ENCODE measurements at places on chromosomes 5 and 9.
A peak's percentile ranks its signal among the peaks of the same experiment; 100 is the strongest.

DNA sequence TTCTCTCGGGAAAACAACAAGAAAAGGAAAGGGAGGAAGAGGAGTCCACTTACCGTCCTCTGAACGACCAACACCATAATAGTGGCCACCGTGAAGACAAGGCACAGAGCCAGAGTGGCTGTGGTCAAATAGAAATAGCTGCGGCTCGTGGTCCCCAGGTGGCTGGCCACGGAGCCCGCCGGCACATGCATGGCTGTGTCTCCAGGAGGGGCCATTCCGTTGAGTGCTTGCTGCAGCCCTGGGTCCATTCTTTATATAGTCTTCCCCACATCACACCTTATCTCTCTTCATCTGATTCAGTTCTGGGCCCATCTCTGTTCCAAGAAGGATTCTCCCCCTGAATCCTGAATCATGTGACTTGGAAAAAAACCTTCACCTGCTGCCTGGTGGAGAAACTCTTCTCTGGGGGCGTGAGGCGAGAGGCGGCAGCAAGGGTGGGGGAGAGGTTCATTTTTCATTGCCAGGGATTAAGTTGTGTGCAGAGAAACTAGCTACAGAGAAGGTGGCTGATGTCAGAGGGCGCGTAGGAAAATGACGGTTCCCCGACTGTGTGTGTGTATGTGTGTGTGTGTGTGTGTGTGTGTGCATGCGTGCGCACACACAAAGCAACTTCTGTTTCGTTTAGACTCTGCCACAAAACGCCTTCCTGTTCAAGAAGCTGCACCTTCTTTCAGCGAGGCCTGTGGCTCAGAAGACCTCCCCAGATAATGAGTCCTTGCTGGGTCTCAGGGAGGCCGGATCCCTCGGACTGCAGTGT is at the start of gene TNFSF8:
TSS of gene TNFSF8 (minus strand) at position 536 of the 757 bp plus-strand sequence. CDS start at position 248, 288 bp downstream.
- no peak for DNase-seq

GRCh38 chr9:20353931-20354652 is 268.2 kb downstream of the MLLT3 start:
- DNase-seq, result no peak

DNA sequence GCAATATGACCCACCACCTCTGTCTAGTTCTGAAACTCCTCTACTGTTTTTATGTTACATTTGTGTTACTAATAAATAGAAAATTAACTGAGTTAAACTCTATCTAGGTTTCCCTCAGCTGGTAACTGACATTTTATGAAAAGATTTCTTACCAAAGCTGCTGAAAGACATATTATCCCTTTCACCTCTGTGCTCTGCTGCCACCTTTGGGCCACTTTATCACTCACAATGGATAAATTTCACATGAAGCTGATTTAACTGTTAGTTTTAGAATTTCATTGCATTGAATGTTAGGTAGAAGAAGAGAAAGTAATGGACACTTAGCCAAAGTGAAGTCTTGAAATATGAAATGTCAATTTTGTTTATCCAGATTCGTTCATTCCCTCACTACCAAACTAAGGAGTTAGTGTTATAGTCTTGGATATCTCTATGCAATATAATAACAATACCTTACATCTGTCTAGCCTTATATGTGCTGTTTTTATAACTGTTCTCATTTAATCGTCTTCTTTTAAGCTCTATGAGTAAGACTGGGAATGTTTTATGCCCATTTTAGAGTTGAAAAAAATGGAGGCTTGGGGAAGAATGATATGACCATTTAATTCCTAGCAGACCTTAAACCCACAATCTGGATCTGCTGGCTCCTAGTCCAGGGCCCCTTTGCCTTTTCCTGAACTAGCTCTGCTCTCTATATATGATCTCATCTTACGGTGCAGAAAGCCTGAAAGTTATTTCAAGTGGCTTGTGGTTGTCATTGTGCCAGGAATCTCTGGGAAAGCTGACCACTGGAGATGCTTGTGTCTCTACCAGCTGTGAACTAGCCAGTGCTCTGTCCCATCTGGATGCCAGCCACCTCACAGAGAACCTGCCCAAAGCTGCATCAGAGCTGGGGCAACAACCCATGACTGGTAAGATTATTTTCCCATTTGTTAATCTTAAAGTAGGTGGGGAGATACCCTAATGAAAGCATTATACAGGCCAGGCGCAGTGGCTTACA is 97.1 kb downstream of the GOLPH3 start:
- DNase-seq, result no peak

DNA sequence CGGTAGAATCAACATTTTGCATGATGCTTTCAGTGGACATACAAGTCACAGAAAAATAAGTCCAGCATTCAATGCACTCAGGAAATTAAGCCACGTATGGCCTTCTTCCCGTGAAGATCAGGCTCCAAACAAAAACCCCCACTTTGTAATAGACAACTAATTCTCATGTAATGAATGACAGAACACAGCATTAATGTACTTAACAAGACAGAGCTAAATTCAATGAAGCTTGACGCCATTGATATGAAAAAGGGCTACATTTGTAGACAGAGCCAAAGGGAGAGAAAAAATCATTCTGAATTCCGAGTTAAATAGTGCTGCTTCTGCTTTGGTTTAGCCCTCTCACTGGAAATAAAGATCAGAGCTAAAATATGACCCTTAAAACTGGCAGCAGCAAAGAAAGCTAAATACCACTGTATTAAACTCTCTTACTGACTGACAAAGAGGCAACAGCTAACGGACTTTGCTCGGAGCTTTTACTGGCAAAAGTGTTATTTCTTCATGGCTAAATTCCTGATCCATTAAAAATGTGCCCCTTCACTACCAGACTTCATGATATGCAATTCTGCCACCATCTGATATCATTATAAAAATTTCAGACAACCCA is 250.5 kb downstream of the BNC2 start:
- no peak for DNase-seq

DNA sequence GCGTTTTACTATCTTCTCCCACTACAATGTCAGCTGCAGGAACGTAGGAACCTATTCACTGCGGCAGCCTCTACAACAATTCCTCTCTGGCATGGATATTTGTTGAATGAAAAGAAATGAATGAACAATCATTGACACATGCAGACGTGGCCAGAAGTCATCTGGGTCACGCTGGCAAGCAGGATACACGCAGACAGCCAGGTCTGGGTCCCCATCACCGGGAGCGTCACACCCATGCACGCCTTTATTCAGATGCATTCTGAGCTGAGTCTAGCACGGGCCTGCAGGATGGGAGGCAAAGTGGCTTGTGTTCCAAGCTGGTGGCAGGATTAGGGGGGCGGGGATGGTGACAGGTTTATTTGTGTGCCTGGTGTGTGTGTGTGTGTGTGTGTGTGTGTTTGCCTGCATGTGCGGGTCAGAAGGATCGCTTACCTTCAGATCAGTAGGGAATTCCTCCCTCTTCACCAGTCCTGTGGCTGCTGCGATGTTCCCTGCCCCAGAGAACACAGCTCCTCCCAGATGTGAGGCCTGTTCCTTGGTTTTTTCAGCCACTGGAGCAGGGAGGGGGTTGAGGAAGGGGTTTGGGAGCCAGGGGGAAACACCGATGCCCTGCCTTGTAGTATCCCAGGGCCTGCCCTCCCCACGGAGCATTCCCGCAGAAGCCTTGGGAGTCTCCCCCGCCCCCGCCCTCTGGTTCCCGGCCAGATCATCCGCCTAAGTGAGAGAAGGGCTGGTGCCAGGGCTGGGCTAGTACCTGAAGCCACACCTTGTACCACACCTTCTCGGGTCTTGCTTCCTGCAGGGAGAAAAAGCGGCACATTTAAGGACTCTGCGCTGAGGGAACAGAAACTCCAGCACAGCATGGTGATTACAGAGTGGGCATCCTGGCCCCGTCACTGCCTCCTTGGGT is 4.1 kb downstream of the SNCB start:
- no peak for DNase-seq

DNA sequence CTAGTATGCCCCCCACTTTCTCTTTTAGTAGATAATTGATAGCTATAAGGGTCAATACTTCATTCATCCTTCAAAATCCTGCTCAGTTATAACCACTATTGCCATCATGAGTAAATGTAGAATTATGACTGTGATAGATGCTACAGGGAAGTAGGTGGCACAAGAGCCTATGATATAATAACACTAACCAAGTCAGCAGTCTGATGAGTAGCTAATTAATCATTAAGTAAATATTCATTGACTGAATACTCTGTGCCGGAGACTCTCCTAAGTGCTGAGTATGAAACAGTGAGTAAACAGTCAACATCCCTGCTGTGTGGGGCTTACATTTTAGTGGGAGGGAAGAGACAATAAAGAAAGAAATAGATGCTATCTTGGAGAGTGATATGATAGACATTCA is 430.3 kb upstream of the ZNF462 start:
- no peak for DNase-seq

DNA sequence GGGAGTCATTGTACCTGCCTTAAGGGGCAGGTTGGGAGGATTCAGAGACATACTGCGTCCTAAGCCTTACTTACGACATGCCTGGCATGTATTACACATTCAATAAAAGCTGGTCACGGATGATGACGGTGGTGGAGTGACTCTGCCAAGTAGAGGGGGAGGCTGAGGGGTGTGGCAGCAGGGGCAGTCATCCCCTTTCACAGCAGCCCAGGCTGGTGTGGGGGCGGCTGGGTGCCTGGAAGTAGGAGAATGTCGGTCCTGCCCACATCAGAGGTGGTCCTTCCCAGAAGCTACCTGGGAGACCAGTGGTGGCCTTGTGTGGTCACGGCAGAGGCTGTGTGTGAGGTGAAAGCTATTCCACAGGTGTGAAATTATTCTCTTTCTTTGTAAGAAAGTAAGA is 8.9 kb downstream of the ZBTB34 start:
- no peak for DNase-seq

DNA sequence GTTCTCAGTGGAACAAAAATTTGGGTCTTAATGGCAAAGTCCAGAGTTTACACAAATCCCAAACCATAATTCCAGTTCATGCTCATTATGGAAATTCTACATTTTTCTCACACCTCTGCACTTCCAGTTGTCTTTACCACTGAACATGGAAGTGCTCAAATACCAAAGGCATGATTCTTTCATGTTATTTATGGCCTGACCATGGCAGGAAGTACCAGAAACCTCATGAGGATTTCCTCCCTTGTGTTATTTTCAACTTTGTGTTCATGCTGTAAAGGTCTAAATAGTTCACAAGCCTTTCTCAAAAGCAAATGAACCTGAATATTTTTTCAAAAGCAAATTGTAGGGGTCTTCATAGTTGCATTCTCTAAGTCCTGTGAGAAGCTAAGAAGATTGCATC is 82.0 kb upstream of the ITGA1 start:
- peak; percentile 9 for DNase-seq

DNA sequence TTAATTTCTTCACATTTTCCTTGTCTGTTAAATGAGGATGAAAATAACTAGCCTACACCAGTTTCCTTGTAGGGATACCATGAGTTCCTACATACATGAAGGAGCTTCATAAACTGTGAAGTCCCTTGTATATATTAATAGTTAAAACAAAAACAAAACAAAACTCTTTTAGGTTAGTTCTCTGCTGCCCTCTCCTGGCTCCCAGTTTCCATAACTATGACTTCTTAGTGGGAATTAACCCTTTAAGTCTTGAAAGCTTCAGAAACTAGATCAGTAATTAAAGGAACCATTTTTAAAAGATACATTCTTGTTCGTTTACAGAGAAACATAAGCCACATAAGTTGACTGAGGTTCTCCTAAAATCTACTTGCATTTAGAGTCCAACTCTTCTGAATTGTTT is 500.0 kb upstream of the C9orf72 start:
- peak; percentile 23 for DNase-seq

DNA sequence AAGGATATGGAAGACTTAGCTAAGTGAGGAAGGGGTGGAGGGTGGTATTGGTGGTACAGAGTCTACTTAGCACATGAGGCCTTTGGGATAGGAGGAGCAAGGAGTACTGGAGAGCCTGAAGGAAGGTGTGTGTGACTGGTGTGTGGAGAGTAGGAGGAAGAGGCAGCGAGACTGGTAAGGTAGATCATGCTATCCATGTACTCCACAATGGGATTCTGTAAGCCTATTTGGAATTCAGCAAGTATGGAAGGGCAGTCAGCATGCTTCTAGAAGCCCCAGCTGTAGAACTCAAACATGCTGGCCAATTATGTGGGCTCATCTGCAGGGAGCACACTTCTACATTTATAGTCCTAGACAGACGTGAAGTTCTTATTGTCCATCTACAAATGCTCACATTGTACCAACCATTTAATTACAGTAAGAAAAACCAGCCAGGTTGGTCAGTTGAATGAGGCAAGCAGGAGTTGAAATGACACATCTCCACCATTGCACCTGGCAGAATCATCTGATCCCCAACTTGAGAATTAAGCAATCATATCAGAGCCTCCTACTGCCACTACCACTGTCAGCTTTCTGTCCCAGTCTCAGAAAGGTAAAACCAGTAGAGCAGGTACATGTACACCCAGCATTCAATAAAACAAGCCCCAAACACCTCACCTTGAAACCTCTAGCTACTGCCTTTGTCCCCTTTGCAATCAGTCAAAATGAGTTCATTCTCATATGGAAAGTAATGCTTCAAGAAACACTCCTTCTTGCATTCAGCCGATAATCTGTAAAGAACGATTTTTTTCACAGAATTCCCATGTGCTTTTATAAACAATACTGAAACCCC is 60.9 kb upstream of the GLRX start:
- no peak for DNase-seq

GRCh38 chr5:170614720-170615119 is 110.9 kb downstream of the KCNIP1 start:
- no peak for DNase-seq

GRCh38 chr5:15897656-15898055 is 281.9 kb downstream of the MARCHF11 start:
- no peak for DNase-seq

DNA sequence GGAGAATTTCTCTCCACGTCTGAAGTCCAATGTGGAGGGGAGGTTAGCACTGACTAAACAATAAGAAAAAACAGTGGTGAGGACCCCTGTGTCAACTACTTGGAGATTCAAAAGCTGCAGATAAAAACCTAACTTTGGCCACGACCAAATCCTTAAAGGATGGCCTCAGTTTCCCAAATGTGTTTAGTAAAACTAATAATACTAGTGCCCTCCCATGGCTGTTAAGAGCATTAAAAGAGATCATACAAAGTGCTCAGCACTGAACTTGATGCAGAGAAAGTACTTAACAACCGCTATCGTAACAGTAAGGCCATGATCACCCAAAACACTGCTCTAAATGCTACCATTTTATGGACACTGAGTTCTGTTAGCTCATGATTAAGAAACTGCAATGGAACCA is 288.4 kb downstream of the EBF1 start:
- DNase-seq, result no peak

DNA sequence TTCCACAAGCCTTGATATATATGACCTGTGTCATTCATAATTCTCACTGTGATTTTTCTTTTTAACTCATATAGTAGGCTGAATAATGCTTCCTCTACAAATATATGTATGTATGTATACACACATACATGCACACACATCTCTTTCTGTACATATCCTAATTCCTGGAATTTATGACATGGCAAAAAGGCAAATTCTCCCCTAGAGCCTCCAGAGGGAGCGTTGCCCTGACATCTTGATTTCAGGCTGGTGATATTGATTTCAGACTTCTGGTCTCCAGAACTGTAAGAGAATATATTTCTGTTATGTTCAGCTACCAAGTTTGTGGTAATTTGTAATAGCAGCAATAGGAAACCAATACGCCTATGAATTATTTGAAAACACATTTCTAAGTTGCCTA is 166.6 kb upstream of the GAS1 start:
- DNase-seq, result no peak

GRCh38 chr5:120538644-120539043 is 74.5 kb downstream of the PRR16 start:
- DNase-seq, result no peak

- no peak for DNase-seq
Observed at GRCh38 chr9:4243113-4243512, 56.8 kb downstream of the GLIS3 start.
